ENCODE measurements at places on chromosomes 4 and X. TPM values are rescaled to one million over a fixed set of nuclear protein-coding genes. Genes with fewer than 3 reads are reported as not detected.

DNA sequence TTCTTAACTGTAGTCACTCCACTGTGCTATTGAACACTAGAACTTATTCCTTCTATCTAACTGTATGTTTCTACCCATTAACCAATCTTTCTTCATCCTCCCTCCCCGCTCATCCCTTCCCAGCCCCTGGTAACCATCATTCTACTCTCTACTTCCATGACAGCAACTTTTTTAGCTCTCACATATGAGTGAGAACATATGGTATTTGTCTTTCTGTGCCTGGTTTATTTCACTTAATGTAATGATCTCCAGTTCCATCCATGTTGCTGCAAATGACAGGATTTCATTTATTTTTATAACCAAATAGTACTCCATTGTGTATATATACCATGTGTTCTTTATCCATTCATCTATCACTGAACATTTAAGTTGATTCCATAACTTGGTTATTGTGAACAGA is 186.5 kb downstream of the GABRB1 start:
- no peak for DNase-seq

The TLR6 gene
- total RNA-seq, result 0.85 TPM

The IRAK1 gene
- total RNA-seq, result 89.9 TPM

DNA sequence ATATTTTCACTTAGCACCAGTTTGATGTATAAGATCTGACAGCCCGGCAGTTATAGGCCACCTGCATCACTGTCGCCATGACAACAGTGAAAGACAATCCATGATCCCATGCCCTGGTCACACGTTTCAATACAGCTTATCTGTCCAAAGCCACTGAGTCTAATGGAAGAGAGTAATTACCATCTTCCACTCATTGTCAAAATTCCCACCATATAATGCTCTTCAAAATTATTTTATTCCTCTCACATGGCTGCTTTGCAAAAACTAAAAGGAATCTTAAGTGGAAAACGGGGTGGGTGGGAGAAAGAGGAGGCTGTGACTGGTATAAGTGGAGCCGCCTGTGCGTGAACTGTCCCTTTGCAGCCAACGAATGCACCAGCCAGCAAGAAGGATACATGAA is 44.2 kb downstream of the MAML3 start:
- DNase-seq, result no peak

The UGT2B7 gene
- total RNA-seq, result not detected

- DNase-seq, result no peak
Measured at GRCh38 chrX:106734827-106735226, 8.3 kb downstream of the RNF128 start.

DNA sequence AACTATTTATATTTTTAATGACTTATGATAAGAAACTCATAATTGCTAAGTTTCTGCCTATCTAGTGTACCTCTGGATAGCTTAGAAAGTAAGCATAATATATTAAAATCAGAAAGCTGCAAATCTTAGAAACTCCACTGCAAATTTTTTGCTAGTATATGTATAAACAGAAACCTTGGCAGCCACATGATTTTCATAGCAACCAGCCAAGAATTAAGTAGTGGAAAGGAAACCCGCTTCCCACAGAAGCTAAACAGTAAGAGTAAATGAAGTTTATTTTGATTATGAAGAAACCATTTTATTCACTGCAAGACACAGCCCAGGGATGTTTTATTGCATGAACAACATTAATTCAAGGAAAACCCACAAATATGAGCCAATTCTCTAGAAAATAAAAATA is 872.5 kb upstream of the ADGRL3 start:
- DNase-seq, result no peak

The NXF2 gene
- 0.67 TPM for total RNA-seq

GRCh38 chr4:41609851-41610250 is 71.9 kb downstream of the LIMCH1 start:
- DNase-seq, result no peak

The RHOXF2B gene
- not detected for total RNA-seq

GRCh38 chrX:49844611-49845010 is 15.5 kb downstream of the PAGE4 start:
- DNase-seq, result no peak

The CLDN2 gene
- not detected for total RNA-seq

GRCh38 chr4:56990109-56990905 is 11.6 kb downstream of the POLR2B start:
- DNase-seq, result no peak

- DNase-seq, result no peak
Measured at GRCh38 chrX:40875476-40875875, 140.1 kb upstream of the MED14 start.

The ARMCX2 gene
- total RNA-seq, result 147 TPM

- no peak for DNase-seq
Measured at GRCh38 chr4:6956087-6956433, 46.4 kb downstream of the TBC1D14 start.

The PDGFC gene
- total RNA-seq, result 22.0 TPM

DNA sequence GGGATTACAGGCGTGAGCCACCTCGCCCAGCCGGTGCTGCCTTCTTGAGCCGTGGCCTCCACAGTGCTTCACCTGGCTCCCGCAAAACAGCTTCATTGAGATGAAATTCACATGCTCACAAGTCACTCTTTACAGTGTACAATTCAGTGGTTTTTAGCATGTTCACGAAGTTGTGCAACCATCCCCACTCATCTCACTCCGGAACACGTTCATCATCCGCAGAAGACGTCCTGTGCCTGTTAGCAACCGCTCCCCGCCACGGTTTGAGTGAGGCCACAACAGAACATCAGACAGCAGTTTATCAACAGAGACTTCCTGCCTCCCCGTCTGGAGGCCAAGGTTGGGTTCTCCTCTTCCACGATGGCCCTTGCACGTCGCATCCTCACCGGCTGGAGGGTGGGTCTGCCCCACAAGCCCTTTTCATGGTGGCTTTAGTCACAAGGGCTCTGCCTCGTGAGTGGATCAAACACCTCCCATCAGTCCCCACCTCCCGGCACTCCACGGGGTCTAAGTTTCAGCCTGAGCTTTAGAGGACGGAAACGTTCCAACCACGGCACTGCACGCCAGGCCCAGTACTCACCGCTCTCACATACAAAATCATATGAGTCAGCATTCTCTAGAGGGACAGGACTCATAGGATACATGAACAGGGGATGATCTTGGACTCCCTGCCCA is 29.6 kb upstream of the SPON2 start:
- DNase-seq, result no peak

DNA sequence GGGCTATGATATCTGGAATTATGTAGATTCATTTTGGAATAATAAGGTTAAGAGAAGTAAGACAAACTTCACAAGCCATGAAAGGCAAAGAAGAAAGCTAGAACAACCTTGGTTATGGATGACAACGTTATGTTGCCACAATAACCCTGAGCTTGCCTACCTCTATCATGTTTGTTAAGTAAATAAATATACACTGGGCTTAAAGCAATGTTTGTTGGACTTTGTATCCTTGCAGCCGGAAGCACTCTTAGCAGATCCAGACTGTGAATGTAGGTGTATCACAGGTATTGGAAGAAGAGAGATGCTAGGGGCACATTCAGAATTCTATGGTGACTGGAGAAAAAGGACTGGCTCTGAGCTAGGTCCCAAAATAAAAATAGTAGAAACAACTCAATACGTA is 214.4 kb downstream of the HS3ST1 start:
- no peak for DNase-seq

DNA sequence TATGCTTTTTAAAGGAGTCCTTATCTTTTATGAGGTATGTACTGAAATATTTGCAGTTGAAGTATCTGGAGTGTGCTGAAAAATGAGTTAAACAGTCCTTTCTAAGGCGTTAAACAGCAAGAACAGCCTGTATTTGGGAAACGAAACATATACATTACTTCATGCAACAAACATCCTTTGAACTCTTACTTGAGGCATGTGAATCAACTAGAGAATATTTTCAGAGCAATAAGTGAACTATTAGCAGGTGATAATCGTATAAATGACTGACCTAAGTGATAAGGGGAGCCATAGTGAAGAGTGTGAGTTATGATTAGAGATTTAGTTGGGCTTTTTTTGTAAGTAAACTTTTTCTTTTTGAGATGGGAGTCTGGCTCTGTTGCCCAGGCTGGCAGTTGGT is 45.9 kb upstream of the RHOH start:
- no peak for DNase-seq

GRCh38 chrX:9905721-9906120 is 61.4 kb upstream of the CLDN34 start:
- no peak for DNase-seq

GRCh38 chrX:155028877-155029291 is 2.2 kb downstream of the FUNDC2 start:
- DNase-seq, result no peak

The RPS6KA6 gene
- 7.4 TPM for total RNA-seq

- DNase-seq, result no peak
Measured at GRCh38 chrX:40933132-40933705, 152.0 kb upstream of the USP9X start.

- no peak for DNase-seq
Measured at GRCh38 chr4:55670695-55671094, 34.6 kb upstream of the NMU start.

The CNGA1 gene
- not detected for total RNA-seq

- no peak for DNase-seq
Measured at GRCh38 chr4:152983774-152984411, 47.8 kb downstream of the FHDC1 start.

GRCh38 chr4:138112389-138112788 is 129.8 kb downstream of the SLC7A11 start:
- no peak for DNase-seq

DNA sequence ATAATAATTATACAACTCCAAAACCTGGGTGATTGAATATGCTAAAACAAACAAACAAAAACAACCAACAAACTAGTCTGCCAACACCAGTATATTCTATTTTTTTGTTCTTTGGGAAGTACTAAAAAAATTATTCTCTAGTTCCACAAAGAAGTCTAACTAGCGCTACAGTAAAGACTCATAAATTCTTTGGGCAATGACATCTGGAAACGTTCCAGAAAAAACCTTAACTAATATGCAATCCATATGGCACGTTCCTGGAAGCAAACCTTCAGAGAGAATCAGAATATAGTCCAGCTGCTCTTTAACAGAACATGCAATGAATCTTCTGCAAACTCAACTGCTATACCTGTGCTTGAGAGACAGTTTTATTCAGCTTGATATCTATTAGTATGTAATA is 500.1 kb downstream of the TRAM1L1 start:
- no peak for DNase-seq

DNA sequence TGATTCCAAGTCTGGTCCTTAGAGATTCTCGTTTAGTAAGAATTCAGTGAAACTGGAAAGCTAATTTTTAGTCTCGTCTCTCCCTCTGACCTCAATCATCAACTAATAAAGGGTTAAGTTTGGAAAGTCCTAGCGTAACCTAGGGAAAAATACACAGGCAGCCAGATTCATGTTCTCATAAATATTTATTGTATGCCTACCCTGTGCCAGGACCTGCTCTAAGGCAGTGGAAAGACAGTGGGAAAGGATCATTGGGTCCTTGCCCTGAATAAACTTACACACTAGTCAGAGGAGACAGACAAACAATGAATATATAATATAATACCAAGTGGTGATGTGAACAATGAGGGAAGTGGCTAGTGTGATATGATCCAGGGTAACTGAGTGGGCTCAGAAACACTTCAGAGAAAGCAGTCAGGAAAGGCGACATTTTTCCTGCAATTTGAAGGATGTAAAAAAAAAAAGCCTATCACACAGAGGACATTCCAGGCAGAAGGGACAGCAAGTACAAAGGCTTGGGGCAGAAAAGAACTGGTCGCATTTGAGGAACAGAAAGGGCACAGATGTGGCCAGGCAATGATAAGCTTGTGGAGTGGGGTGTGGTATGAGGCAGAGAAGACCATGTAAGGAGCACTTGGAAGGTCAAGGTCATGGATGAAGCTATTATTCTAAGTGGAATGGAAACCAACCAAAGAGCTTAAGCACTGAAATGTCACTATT is 128.8 kb downstream of the AMELX start:
- no peak for DNase-seq

GRCh38 chrX:41664375-41664901 is 24.3 kb upstream of the GPR34 start:
- no peak for DNase-seq

GRCh38 chr4:38310446-38311043 is 350.3 kb downstream of the PTTG2 start:
- DNase-seq, result no peak

GRCh38 chrX:56099271-56099670 is 132.9 kb upstream of the KLF8 start:
- DNase-seq, result no peak

The DGAT2L6 gene
- total RNA-seq, result not detected

The SH3TC1 gene
- total RNA-seq, result 114 TPM

- no peak for DNase-seq
Measured at GRCh38 chrX:130550351-130550750, 148.6 kb downstream of the RBMX2 start.

The PAGE1 gene
- total RNA-seq, result not detected

GRCh38 chr4:162891788-162892707 is 274.6 kb downstream of the NAF1 start:
- no peak for DNase-seq

The ZNF157 gene
- total RNA-seq, result 0.67 TPM

- no peak for DNase-seq
Measured at GRCh38 chr4:57071326-57071725, 38.9 kb downstream of the IGFBP7 start.

The LONRF3 gene
- 12.4 TPM for total RNA-seq

The LGI2 gene
- total RNA-seq, result 0.18 TPM

DNA sequence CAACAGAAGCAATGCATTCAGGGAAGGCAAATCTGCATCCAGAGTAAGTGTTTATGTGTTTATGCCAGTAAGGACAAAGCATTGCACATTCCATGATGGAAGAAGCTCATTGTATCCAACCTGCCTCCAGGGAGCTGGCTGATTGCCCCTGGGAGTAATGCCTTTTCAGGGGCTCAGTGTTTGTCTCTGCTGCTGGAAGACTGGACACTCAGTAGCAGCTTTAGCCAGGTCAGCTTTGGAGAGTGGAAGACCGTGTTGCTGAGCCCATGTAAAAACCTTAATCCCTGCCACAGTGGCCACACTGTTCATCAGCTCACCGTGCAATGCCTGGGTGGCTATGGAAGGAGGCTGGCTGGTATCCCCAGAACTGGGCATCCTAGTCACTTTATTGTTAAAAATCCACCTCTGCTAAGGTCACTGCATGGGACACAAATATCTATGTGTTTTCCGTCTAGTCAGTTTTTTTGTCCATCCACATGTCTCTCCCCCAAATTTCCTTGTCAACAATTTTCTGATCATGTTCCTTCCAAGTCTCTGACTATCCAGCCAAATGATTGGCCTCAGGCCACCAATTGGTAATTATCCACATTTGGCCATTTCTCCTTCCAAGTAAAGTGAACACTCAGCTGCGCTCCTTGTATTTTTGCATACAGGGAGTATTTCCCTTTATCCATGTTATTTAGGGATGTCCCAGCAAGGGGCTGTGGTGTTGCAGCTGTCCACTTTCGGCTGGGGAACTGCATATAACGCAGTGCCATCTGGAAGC is 2044.5 kb upstream of the AGA start:
- DNase-seq, result no peak

GRCh38 chrX:39953879-39954278 is 143.9 kb downstream of the BCOR start:
- DNase-seq, result no peak

GRCh38 chr4:142091691-142092182 is 455.4 kb downstream of the IL15 start:
- no peak for DNase-seq

GRCh38 chr4:42458657-42459056 is 61.4 kb downstream of the SHISA3 start:
- no peak for DNase-seq

- DNase-seq, result peak; percentile 9
Measured at GRCh38 chr4:89837993-89838390, 1.0 kb upstream of the SNCA start.
